ENCODE measurements at places on chromosomes 6 and 20.

DNA sequence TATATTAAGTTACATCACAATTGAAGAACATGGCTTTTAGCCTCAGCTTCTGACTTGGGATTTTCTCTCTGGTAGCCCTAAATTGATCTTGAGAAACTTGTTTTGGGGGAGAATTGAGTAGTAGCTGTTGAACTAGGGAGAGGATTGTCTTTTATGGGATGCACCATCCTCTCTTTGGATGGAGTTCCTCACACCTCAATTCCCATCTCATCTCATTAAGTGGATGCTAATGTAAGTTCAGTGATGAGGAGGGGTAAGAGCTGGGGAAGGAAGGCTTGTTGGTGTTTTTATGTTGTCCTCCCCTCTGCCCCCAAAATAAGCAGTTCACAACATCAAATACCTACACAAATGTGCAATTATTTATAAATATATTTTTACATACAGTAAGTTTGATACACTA is 4.0 kb downstream of the GJA1 start:
- no peak for DNase-seq

- DNase-seq: no peak
Observed at GRCh38 chr6:53369876-53370515, 21.2 kb upstream of the ELOVL5 start.

DNA sequence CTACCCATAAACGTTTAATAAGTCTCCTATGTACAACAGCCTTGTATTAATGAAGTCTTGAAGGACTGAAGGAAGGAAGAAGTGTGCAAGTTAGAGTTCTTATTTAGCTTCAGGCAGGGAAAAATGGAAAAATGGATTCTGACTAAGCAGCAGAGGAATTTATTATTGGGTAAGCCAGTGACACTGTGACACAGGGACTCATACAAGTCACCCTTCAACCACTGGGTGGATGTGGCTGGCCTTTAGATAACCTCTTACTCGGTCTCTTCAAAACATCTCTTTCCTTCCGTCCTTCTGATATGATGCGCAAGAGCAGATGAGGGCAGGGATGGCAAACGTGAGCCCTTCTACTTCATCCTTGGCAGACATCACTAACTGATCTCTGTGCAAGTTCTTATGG is 145.6 kb downstream of the DHX35 start:
- DNase-seq: no peak

DNA sequence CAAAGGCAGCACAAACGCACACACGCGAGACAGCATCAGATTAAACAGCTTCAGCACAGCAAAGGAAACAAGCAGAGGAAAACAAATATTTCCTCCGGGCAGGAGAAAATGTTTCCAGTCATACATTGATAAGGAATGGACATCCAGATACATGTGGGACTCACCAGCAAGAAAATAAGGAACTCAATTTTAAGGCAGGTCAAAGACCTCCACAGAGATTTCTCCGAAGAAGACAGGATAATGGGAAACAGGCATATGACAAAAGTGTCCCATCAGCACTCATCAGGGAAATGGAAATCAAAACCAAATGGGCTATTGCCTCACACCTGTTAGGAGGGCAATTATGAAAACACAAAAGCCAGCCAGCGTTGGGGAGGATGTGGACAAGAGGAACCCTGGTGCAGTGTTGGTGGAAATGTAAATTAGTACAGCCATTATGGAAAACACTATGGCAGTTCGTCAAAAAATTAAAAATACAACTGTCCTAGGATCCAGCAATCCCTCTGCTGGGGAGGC is 9.7 kb upstream of the SLCO4A1 start:
- no peak for DNase-seq

All from stimulated activated CD4-positive, alpha-beta T cell treated with anti-CD3 and anti-CD28 coated beads, Interleukin-1b, Interleukin-23, amount 100 ng/mL, for 1 hour (primary cell).